ENCODE measurements at places on chromosomes 1 and 21.

GRCh38 chr1:6130036-6130435 lies 50.1 kb downstream of the CHD5 start:
- DNase-seq, result no peak

DNA sequence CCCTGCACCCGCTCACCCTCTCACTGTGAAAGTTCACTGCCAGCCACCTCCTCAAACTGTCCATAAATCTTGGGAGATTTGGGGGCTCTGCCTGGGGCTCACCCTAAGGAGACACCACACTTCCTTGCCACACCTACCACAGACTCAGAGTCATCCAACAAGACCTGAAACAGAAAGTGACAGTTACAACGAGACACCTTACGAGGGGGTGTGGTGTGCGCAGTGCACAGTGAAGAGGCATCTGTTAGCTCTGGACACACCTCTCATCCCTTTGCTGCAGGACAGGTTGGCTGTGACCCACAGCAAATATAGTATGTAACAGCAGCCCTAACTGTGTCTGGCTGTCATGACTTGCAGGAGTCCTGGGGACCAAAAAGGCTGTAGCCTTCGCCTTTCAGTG lies 190.2 kb downstream of the NR5A2 start:
- DNase-seq, result no peak

DNA sequence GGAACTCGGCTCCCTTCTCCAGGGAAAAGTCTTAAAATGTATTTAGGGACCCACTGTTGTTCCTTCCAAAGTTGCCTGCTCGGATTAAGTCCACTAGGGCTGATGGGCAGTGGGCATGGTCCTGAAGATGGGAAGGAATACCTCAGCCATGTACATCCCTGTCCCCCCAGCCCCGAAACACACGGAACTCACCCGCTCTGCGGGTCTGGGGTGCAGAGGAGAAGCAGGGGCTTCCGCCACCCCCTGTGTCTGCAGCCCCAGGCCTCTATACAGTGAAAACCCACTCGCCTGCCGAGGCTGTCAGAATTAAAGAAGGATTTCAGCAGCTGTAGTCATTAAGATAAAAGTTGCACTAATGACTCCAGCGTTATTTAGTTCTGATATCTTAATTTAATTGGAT lies 212.6 kb upstream of the VAMP3 start:
- DNase-seq, result no peak

DNA sequence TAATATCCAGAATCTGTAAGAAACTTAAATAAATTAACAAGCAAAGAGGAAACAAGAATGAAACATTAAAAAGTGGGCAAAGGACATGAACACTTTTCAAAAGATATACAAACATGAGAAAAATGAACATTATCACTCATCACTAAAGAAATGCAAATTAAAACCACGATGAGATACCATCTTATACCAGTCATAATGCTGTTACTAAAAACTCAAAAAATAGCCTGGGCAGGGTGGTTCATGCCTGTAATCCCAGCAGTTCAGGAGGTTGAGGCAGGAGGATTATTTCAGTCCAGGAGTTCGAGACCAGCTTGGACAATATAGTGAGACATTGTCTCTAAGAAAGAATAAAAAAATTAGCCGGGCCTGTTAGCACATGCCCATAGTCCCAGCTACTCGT lies 6.1 kb downstream of the ZNF124 start:
- no peak for DNase-seq

- no peak for DNase-seq
Observed at GRCh38 chr1:55481634-55482033, 266.5 kb upstream of the USP24 start.

DNA sequence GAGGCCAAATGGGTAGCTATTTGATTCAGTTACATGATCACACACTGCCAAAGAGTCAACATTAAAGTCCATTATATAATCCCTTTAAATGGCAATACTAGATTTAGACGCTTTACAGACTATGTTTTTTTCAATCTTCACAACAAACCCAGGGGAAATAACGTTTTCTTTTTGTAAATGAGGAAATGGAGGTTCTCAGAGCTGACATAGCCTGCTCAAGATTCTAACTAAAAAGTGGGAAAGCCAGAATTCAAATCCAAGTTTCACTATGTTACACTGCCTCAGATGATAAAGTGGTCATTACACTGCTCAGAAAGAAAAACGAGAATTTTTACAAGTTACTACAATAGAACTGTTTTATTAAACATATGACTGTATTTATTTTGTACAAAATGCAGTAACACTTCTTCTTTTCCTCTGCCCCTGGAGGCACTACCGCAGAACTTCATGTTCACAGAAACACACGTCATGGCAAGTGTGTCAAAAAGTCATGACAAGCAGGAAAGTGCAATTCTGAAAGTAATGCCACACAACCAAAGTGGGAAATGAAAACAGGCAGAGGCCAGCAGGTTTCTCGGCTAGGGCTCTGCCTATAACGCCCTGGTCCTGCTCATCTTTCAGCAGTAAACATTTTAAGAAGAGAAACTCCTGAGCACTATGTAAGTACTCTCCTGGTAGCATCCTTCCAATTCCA lies 19.0 kb downstream of the THEMIS2 start:
- no peak for DNase-seq

DNA sequence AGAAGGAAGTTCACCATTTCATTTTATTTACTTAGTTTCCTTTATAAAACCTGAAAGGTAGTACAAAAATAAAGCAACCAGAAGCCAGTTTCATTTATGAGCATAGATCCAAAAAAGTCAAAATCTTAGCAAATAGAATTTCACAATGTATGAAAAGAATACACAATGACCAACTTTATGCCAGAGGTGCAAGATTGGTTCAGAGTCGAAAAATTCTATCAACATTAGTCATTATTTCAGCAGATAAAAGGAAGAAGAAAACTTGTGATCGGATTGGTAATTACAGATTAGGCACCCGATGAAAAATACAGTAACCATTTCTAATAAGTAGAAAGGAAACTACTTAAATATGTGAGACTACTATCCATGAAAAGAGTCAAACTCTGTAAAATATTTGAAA lies 89.1 kb downstream of the ITSN1 start:
- no peak for DNase-seq

- no peak for DNase-seq
Observed at GRCh38 chr1:234208351-234208750, 164.9 kb upstream of the COA6 start.

GRCh38 chr1:225242611-225243010 lies 185.2 kb downstream of the LBR start:
- no peak for DNase-seq

DNA sequence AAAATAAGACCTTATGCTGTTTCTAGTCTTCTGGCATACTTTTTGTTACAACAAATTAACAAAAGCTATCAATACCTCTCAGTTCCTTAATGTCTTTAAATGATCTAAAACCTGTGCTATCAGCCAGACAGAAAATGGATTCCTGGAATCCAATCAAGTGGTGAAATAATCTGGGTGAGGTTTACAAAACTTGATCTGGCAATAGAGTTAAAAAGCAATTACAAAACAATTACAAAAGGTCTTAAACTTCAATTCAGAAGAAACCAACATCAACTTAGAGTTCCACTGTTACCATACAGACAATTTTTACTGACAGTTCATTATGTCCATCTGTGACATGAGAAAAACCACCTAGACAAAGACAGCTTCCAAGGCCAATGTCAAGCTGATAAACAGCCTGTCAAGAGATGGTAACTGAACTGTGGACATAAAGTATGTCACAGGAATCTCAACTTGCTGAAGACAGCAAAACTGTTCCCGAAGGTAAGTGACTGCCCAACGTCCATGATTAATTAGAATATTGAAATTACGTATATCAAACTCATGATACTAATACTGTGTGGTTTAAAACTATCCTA lies 17.4 kb downstream of the ZZZ3 start:
- DNase-seq, result no peak

DNA sequence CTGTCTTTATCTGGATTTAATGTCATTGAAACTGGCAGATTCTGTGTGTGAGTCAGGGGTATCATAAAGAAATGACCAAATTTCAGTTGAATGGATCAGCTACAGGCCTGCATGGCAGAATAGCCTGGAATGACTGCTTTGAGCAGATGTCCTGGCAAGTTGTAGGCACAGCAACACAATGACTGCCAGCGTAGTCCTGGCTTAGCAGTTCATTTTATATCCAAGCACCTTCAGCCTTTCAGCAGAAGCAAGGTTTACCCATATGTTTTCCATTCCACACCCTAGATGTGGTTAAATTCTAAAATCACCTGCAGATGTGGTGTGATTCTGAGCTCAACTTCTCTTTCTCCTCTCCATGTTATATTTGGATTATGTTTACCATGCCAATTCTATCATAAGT lies 22.3 kb upstream of the PTGFR start:
- no peak for DNase-seq

DNA sequence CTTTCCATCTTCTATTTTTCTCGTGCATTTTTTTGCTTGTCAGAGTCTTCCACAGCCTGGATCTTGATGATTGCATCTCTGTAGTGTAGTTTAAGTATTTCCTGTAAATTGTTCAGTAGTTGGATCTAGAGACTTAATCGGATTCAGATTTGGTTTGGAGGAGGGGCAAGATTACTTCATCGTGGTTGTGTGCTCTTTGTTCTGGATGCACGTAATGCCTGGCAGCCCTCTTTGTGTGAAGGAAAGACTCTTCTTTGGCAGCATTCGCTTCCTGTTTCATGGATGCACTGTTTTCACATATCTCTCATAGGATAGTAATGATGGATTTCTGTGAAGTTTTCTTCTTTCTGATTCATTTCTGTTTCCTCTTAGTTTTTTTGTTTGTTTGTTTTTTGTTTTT lies 14.2 kb downstream of the SEMA4A start:
- DNase-seq, result no peak

- no peak for DNase-seq
Observed at GRCh38 chr1:237763137-237763536, 127.6 kb downstream of the ZP4 start.

DNA sequence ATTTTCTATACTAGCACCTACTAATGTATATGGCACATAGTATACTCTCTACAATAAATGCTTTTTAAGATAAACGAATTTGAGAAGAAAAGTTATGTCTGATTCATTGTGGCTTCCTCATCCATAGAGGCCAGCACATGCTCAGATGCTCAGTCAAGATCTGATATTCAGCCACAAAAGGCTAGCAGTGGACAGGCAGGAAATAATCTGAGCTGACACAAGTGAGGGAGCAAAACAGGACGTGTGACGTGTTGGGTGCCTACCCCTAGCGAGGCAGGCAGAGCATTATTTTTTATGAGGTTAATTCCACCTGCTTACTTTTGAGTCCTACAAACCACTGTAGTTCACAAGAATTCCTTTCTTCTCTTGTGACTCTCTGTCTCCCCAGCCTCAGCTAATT lies 550.9 kb downstream of the SMYD3 start:
- DNase-seq, result no peak

- no peak for DNase-seq
Observed at GRCh38 chr1:27545271-27545670, 55.3 kb upstream of the WASF2 start.
